Hematopoietic multipotent progenitor cell treated with erythropoietin and hydrocortisone succinate and interleukin-3 and kit ligand, for 15 days (in vitro differentiated cells): ENCODE measurements at places on chromosomes 7 and 10.

DNA sequence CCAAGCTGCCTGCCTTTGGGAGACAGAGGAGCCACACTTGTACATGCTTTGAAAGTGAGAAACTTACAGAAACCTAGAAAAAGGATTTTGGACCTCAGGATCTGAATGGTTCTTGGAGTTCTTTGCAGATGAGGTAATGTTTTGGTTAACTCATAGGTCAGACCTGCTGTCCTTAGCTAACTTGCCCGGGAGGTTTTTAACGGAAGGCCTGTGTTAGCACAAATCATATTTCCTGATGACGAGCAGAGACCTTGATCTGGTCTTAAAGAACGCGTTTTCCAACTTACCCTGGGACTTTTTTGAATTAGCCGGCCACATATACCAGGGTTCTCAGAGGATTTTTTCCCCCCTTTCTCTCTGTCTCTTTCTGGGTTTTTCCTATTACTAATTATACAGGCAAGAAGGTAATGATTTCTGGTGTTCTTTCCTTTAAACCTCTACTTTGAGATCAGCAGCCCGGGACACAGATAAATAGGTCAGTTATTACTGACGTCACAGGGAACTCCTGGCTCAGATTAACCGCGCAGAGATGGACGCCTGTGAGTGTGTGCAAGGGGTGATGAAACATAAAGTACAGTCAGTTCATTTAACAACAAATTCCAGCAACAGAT is 101.7 kb upstream of the KLF6 start:
- DNase-seq = no peak

- no peak for DNase-seq
Measured at GRCh38 chr7:117640465-117640864, 160.6 kb downstream of the CFTR start.

DNA sequence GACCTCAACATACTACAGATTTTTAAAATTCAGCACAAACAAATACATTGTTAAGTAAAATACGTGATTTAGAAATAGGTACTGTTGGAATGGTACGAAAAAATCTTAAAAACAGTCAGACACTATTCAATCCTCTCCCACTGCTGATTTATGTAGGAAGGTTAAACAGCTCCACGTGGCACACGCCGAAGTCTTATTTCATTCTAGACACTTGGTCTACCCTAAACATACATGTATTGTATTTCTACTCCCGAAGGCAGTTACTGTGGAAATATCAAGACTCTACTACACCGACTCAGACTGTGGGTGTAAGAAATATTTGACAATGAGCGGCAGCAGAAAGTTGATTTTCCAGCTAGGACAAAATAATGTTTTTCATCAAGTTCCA is 130.6 kb downstream of the MPP7 start:
- DNase-seq = no peak

DNA sequence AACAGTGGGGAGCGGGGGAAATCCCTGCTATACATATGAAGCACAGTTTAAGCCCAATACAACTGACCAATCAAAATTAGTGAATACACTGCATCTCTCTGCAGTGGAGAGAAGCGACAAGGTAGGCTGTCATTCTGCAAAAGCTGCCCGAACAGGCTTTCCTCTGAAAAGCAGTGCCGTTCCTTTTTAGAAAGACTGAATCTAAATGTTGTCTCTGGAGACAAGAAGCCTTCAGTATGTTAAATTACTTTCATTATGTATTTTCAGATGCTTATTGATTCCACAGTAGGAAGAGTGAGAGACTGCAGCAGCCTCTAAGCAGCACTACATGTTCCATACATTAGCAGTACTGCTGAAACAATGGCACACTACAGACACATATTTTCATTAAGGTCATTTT is at the start of gene GPR22:
Gene GPR22, plus strand, starts transcription at position 129 of the 400 bp plus-strand sequence. CDS start 4,004 bp downstream, outside the sequence.
- no peak for DNase-seq

- no peak for DNase-seq
Measured at GRCh38 chr7:105622106-105622731, 40.9 kb upstream of the EFCAB10 start.

- no peak for DNase-seq
Measured at GRCh38 chr7:135499818-135500217, 10.1 kb downstream of the CNOT4 start.

- no peak for DNase-seq
Measured at GRCh38 chr7:14339861-14340260, 350.4 kb upstream of the ETV1 start.

- no peak for DNase-seq
Measured at GRCh38 chr10:114303556-114303955, 64.5 kb downstream of the VWA2 start.

- DNase-seq = no peak
Measured at GRCh38 chr10:95716866-95717265, 23.1 kb upstream of the TCTN3 start.

DNA sequence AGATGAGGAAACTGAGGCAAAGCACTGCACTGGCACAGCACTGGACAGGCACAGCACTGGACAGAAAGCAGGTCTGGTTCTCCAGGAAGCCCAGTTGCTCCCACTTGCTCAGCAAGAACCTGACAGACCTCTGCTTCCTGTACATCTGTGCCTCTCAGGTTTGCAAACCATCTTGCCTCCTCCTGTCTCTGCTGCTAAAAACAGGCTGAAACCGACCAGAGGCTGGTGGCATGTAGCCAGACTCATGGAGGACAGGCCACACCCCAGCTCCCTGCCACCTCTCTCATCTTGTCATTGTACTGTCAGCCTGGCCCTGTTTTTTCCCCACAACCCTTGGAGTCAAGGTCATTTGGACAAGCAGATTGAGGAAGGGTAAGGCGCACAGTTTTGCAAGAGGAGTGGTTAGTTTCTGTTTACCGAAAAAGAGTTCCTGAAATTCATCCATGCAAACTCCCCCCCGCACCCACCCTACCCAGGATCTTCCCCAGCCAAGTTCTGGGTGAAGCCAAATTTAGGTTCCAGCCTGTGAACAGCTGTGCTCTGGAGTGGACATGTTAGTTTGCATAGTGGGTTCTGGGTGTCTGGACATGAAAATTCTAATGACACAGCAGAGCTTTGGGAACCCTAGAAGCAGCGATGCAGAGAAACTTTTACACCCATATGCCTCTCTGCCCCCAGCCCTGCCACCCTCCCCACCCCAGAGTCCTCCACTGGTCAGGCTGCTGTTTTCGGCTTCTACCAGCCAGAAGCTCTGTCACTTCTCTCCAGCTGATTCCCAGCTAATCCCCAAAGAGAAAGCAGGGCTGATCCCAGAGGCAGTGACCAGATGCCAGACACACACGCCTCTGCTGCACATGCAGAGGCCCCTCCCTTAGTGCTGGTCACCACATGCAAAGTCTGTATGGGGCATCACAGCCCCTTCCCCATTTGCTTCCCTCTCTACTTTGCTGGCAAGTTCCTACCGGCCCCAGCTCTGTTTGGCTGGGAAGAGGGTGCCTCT is 8.5 kb upstream of the C10orf105 start:
- DNase-seq = peak; percentile 83

DNA sequence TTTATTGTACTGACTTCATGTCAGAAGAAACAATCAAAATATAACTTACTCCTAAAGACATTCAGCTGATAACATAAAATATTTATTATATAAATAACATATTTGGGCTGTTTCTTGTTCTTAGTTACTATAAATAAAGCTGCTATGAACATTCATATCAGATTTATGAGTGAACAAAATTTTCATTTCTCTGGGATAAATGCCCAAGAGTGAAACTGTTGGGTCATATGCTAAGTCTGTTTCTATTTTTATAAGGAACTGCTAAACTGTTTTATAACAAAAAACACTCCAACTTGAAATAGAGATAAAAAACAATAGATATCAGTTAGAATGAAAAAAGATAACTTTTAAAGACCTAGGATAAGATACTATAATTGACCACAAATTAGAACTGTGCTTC is 26.5 kb upstream of the CC2D2B start:
- no peak for DNase-seq

GRCh38 chr7:131096267-131096927 is 231.3 kb upstream of the MKLN1 start:
- DNase-seq = no peak

DNA sequence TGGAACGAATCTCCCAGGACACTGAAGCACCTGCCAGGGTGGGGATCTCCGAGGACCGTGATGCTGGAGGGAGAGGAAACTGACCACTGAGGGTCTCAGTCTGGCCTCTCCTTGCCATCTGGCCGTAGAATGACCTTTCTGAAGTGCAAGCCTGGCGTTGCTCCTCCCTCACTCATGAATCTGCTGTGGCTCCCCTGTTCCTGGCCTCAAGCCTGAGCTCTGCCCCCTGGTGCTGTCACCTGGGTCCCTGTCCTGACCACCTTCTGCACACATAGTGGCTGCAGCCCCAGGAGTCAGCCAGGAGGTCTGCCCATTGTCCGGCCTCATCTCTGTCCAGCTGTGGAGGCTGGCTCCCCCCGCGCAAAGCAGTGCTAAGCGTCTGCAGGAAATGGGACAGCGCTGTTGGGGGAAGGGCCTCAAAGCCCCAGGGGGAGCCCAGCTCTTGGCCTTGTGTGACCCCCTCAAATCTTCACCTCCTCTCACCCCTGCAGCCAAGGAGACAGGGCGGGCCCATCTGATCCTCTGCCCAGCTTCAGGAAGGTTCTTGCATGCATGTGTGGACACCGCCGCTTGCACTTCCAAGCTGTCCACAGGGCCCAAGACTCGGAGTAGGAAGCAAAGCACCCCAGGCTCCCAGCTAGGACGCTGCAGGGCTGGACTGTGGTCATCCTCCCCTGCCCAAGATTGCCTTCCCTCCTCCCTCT is 65.7 kb downstream of the MYL10 start:
- no peak for DNase-seq

DNA sequence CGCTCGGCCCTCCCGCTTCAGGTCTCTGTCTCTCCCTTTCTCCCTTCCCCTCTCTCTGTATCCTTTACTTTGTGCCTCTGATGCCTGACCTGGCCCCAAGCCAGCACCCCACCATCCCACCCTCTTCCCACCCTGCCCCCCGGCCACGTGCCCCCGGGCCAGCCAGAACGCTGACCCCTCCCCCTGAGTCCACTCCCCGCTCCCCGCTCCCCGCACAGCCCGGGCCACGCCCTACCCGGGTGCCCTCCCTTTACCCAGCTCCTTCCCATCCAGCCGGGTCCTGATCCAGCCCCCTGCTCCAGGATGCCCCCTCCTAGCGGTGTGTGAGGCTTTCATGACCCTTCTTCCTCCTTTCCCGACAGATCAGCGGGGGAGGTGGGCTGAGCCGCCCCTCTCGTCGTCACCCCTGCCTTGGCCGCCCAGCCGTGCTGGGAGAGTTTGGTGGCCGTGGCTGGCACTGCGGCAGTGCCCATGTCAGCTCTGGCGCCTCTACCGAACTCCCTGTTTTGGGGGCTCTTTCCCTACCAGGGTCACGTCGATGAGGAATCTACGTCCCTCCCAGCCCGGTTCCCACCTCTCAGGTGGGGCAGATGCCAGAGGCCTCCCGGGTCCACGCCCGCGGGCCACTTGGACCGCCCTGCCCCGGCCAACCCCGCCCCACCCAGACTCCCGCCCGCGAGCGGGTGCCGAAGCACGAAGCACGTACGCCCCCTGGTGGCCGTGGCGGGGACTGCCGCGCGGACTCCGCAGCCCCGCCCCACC is 127.4 kb downstream of the UBE2H start:
- peak; percentile 87 for DNase-seq

- no peak for DNase-seq
Measured at GRCh38 chr7:82530361-82530760, 86.8 kb upstream of the CACNA2D1 start.

DNA sequence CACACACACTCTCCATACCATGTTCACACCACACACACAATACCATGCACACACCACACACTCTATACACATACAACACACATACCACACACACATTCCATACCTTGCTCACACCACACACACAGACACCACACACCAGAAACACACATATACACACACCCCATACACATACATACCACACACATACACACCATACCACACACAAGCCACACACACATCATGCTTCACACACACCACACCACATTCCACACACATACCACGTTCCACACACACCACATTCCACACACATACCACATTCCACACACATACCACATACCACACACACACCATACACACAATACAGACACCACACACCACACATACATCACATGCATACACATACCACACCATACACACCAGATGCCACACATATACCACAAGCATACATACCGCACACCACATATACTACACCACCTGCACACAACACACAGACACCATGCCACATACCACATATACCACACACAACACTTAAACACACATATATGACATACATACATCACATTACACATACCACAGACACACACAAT is 282.7 kb downstream of the POU6F2 start:
- no peak for DNase-seq

- no peak for DNase-seq
Measured at GRCh38 chr10:59175538-59176240, 754 bp upstream of the PHYHIPL start.

- no peak for DNase-seq
Measured at GRCh38 chr7:83648464-83649241, at the start of gene SEMA3E. Gene SEMA3E, minus strand, starts transcription at chr7:83649139.

- no peak for DNase-seq
Measured at GRCh38 chr10:82027711-82028110, 152.7 kb downstream of the NRG3 start.

GRCh38 chr10:131902691-131903090 is 1.9 kb downstream of the PPP2R2D start:
- DNase-seq = no peak

- no peak for DNase-seq
Measured at GRCh38 chr10:103595933-103596726, 102.6 kb downstream of the NEURL1 start.

- no peak for DNase-seq
Measured at GRCh38 chr10:124032971-124033886, 60.2 kb downstream of the CHST15 start.

GRCh38 chr7:153382641-153383101 is 623.1 kb downstream of the ACTR3B start:
- DNase-seq = no peak

DNA sequence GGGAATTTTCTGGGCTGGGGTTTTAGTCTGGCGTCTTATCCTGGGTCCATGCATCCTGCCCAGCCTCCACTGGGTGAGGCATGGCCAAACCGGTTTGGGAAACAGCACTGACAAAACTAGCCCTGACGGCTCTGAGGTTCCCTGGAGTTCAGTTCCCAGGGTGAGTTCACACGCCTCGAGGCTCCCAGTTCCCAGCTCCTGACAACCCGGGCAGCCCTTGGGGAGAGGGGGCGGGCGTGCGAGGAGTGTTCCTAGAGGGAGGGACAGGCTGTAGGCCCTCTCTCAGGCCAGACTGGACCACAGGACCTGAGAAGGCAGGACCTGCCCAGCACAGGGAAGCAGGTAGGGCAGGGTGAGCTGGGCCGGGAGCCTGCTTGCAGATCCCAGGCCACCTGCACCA is 82.3 kb upstream of the PPIF start:
- DNase-seq = no peak

GRCh38 chr7:115387137-115387536 is 465.2 kb downstream of the MDFIC start:
- no peak for DNase-seq
